Left lobe of liver (tissue), 2 donors: ENCODE measurements at places on chromosomes 4 and X. TPM values are rescaled to one million over a fixed set of nuclear protein-coding genes. Genes with fewer than 3 reads are reported as not detected.

The RPS6KA6 gene
- 0.58 TPM for total RNA-seq

The PLXNB3 gene
- total RNA-seq, result 1.4 TPM

The PGAM4 gene
- total RNA-seq, result not detected

The USP51 gene
- total RNA-seq, result 0.38 TPM

- DNase-seq, result no peak
Observed at GRCh38 chr4:184825141-184825895, 450 bp downstream of the ACSL1 start.

DNA sequence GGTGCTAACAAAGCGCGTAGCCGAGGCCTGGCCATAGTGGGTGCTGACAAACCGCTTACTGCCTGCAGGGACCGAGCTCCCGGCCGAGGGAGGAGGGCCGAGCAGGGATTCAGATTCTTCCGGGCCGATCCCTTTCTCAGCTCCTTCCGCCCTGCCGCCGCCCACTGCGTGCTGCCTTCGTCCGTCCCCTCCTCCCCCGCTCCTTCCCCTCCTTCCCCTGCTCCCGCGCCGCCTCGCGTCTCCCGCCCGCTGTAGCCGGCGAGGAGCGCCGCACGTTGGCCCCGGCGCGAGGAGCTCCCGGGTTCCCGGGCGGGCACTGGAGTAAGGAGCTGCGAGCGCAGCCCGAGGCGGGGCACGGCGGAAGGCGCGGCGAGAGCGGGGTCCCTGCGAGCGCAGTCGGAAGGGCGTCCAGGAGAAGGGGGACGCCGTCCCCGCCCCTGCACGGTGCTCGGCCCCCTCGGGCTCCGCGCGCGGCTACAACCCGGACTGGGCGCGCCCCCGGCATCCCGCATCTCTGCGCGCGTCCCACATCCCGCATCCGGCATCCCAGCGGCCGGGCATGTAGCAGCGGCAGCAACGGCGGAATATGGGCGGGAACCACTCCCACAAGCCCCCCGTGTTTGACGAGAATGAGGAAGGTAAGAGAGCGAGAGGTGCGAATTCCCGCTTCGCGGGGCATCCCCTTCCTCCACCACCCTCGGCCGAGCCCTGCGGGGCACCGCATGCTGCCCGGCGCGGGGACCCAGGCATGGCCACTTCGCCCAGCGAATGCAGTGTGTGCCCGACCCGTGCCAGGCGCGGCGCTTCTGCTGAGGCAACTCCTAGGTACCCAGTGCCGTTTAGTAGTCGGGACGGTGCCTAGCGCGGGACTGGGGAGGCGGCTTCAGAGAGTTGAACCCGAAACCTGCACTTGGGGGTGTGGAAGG lies at the start of gene STK32B:
Gene STK32B, plus strand, starts transcription at position 203 of the 926 bp plus-strand sequence.
- peak; percentile 44 for DNase-seq

GRCh38 chr4:108370291-108371141 lies 201.8 kb upstream of the LEF1 start:
- DNase-seq, result no peak

DNA sequence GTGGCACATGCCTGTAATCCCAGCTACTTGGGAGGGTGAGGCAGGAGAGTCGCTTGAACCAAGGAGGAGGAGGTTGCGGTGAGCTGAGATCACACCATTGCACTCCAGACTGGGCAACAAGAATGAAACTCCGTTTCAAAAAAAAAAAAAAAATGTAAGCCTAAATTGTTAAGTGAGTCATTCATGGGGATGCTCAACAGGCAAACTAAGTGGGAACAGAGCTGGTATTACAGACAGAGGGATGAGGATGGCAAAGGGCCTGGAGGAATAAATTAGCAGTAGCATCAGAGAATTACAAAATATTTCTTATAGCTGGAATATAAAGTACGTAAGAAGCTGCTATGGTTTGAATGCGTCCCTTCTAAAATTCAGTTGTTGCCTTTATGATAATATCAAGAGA lies 43.4 kb upstream of the OGT start:
- no peak for DNase-seq

GRCh38 chr4:102169345-102169744 lies 175.9 kb downstream of the SLC39A8 start:
- no peak for DNase-seq

The KCTD8 gene
- not detected for total RNA-seq

The RHOXF1 gene
- not detected for total RNA-seq

- no peak for DNase-seq
Observed at GRCh38 chr4:137307806-137308205, 224.5 kb downstream of the PCDH18 start.

GRCh38 chrX:39492497-39493162 lies 605.1 kb downstream of the BCOR start:
- DNase-seq, result peak; percentile 86

The ZCCHC18 gene
- total RNA-seq, result not detected

GRCh38 chrX:43656005-43656494 lies at the start of gene MAOA:
Gene MAOA, plus strand, starts transcription at chrX:43656299. Its CDS starts 43 bp downstream, at chrX:43656342.
- peak; percentile 91 for DNase-seq

DNA sequence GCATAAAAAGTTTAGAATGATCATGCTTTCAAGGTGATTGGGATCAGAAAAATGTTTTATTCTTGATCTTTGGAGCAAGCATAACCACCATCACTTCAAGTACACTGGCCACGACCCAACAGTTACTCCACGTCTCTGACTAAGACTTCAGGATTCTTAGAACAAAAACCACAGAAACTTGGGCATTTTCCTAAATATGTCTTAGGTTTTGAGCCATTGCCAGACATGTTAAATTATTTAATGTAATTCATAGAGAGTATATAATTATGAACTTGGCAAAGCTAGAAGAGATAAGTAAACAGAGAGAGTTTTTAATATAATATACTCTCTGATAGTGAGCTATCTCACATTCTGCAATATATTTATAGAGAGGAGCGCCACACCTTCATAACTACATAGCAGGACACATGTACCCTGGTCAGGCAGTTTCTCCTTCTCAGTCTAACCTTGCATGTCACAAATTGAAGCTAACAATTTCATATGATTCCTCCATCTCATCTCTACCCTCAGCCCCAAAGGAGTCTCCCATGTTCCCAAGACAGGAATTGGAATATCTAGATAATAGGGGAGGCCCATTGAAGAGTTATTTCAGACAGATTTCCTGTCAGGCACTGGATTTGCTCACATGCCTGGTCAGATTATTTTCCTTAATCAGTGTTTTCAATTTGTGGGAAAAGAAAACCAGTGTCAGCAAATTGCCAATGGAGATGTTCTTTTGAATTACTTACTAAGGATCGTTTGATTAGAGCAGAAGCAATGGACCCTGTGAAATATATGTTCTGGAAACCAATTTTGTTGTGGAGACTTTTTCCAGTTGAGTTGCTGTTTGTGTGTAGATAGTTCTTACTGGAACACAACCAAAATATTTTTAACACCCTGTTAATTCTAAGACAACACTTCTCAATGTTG lies 61.7 kb upstream of the GUCY1A1 start:
- DNase-seq, result no peak

GRCh38 chrX:17613979-17614588 lies 123.2 kb upstream of the SCML1 start:
- no peak for DNase-seq

The PRR27 gene
- total RNA-seq, result not detected

- DNase-seq, result no peak
Observed at GRCh38 chrX:68419975-68420374, 13.3 kb downstream of the OPHN1 start.

- DNase-seq, result no peak
Observed at GRCh38 chr4:13980317-13981310, 353.1 kb upstream of the BOD1L1 start.

DNA sequence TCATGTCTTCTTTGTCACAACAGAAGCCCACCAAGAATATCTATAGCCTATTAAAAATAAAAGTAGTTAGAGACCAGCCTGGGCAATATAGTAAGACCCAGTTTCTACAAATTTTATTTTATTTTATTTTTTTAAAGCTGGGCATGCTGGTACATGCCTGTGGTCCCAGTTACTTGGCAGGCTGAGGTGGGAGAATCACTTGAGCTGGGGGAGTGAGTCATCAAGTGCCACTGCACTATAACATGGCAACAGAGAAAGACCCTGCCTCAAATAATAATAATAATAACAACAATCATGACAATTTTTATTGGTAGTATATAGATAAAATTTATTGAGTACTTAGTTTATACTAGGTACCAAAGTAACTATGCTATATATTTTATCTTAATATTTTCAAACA lies 93.0 kb upstream of the NPFFR2 start:
- no peak for DNase-seq

The CLGN gene
- total RNA-seq, result 0.50 TPM

The NR3C2 gene
- 12.0 TPM for total RNA-seq

DNA sequence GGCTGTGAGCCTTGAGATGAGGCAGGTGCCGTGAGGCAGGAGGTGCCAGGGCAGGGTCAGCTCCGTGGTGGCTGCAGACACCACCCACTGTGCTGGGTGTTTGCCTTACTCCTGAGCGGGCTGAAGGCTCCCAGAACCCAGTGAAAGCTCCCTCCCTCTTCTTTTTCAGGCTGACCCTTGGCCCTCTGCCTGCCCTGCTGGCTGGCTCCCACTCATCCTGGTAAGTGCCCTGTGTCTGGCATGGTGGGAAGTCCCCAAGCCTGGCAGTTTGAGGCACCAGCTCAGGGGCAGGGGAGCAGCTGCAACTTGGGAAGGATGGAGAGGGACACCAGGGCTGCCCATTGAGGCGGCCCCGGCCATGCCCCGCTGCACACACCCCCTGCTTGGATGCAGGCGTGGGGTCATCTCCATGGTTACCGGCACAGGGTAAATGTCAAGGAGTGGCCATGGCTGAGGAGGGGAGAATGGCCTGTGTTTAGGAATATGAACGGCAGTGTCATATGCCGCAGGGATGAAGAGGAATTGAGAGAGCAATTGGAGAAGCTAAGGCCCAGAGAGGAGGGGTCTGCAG lies 16.8 kb downstream of the SH3BP2 start:
- no peak for DNase-seq

DNA sequence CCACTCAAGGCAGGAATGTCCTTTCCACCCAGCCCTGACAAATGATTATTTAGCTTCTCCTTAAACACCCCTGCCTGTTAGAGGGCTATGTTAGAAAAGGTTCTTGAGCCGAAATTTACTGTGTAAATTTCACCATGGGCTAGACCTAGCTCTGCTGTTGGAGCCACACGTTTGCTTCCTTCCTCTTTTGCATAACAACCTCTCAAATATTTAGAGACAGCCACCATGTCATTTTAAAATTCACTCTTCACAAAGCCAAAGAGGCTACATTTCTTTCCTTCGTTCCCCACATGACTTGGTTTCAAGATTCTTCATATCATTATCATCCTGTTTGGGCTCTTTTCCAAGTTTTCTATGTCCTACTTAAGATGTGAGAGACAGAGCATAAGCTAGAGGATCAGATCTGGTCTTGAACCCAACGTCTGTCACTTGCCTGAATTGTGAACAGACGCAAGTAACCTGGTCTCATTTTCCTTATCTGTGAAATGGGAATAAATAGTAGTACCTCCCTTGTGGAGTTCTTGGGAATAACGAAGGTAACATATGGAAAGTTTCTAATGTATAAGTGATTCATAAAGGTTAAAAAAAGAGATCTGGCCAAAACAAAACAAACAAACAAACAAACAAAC lies 6.7 kb downstream of the DOCK11 start:
- DNase-seq, result no peak

GRCh38 chr4:143711543-143712154 lies 11.2 kb upstream of the FREM3 start:
- no peak for DNase-seq

- no peak for DNase-seq
Observed at GRCh38 chr4:8283161-8283560, 13.6 kb downstream of the HTRA3 start.

- no peak for DNase-seq
Observed at GRCh38 chr4:79575709-79576428, 167.8 kb upstream of the GK2 start.

The MSANTD1 gene
- total RNA-seq, result 1.1 TPM

The GAGE1 gene
- not detected for total RNA-seq

GRCh38 chrX:41548411-41548810 lies 101.3 kb downstream of the NYX start:
- no peak for DNase-seq

The NAA15 gene
- 11.3 TPM for total RNA-seq

The ENPEP gene
- 18.9 TPM for total RNA-seq

DNA sequence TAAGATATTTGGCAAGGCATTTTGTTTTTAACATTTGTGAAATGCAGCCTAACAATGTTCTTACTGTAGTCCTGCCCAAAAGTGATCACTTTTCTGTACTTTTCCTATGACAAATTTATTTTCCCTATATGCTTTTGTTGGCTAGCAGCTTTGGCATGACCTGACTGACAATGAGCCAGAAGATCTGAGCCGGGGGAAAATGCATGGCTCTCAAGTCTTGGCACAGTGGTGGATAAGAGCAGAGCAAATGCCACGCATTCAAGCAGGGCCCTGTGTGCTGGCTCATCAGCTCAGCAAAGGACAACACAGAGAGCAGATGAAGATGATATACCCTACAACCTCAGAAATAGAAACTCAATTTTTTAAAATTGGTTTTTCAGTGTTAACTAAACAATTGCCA lies 187.3 kb downstream of the ANAPC10 start:
- no peak for DNase-seq

GRCh38 chr4:66123831-66124413 lies 453.6 kb upstream of the EPHA5 start:
- no peak for DNase-seq

The EPGN gene
- total RNA-seq, result not detected

GRCh38 chr4:26051240-26051639 lies 137.2 kb downstream of the SMIM20 start:
- DNase-seq, result no peak

DNA sequence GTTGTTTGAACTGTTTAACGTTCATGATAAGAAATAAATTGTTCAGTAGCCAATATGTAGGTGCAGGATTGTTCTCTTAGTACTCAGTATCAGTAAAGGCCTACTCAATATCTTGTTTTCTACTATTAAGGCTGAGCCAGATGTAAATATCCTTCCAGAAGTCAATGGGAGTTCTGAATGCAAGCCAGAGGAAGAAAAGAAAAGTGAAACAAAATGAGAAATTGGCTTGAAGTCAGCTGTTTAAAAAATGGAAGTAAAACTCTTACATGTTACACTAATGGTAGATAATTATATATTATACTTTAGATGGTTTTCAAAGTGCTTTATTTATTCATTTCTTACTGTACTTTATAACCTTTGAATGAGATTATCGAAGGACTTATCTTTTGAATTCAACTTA lies 1417.9 kb downstream of the ADGRL3 start:
- DNase-seq, result no peak

DNA sequence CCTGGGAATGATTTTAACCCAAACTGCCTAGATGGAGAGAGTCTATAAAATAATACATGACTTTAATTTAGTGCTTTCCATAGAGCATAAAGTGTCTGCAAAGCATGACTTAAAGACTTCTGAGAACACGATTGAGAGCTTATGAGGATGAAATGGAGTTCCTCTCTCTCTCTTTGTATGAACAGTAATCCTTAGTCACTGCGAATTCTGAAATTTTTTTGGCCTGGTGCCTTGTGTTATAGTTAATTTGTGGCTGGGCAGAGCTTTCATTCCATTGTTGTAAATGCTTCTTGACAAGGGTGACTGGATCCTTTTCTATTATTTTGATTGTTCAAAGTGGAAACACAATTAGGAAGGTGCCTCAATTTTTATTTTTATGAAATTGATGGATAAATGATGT lies 179.5 kb downstream of the CEP135 start:
- no peak for DNase-seq

The UGT2B28 gene
- not detected for total RNA-seq
